ENCODE measurements at places on chromosomes 3 and 15. TPM values are rescaled to one million over a fixed set of nuclear protein-coding genes. Genes with fewer than 3 reads are reported as not detected.

- no peaks in the 10 kb centered on the region for H3K36me3 ChIP-seq
- no peaks in the 10 kb centered on the region for H3K27me3 ChIP-seq
- peak overlapping the region; percentile 21 for H3K4me3 ChIP-seq
- peaks cover 27% of the 10 kb centered on the region for H3K4me1 ChIP-seq
- no peak overlapping the region for H3K27ac ChIP-seq
Measured at GRCh38 chr3:111732252-111732879, 126.7 kb upstream of the PHLDB2 start.

DNA sequence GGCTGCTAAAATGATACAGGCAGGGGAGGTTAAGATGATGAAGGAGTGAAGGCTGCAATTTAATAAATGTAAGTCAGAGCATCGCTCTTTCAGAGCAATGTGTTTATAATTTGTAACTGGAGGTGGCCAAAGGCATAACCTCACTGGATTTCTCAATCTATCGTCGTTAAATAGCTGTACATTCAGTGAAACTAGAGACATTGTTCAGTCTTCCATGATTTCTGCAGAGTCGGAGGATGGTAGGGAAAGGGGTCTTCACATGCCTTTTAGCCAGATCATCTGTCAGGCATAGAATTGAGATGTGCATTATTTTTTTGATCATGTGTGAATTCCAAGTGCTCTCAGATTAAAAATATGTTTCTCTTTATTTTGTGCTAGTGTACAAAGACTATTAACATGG, 315.4 kb downstream of the OXSM start:
- no peaks in the 10 kb centered on the region for H3K36me3 ChIP-seq
- H3K4me1 ChIP-seq = no peaks in the 10 kb centered on the region
- H3K4me3 ChIP-seq = no peak overlapping the region
- H3K27me3 ChIP-seq = no peaks in the 10 kb centered on the region
- H3K27ac ChIP-seq = no peak overlapping the region

DNA sequence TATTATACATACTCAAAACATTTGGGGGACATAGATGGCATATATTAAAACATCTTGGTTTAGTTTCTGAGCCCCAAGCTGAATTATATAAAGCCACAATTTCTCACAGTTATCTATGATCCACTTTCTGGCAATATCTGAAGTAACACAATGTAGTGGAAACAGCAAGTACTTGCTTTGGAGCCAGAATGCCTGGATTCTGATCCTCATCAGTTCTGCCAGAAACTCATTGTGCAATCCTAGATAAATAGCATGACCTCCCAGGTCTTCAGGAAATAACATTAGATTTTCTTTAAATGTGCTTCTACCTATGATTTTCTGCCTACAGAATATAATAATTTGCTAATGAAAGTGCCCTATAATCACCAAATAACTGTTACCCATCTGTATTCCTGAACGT, 544.9 kb downstream of the NAALADL2 start:
- no peak for DNase-seq
- H3K36me3 ChIP-seq = no peaks in the 10 kb centered on the region
- no peak overlapping the region for H3K27ac ChIP-seq
- no peak overlapping the region for H3K4me3 ChIP-seq
- no peaks in the 10 kb centered on the region for H3K27me3 ChIP-seq

GRCh38 chr3:56411166-56411565, 57.1 kb downstream of the ERC2 start:
- H3K4me3 ChIP-seq = no peak overlapping the region
- no peaks in the 10 kb centered on the region for H3K4me1 ChIP-seq
- no peak for DNase-seq
- H3K27ac ChIP-seq = no peak overlapping the region
- no peaks in the 10 kb centered on the region for H3K36me3 ChIP-seq
- no peaks in the 10 kb centered on the region for H3K27me3 ChIP-seq

GRCh38 chr15:45116006-45116481, 1.9 kb downstream of the DUOXA2 start:
- H3K4me3 ChIP-seq = no peak overlapping the region
- H3K4me1 ChIP-seq = peaks cover 13% of the 10 kb centered on the region
- no peaks in the 10 kb centered on the region for H3K36me3 ChIP-seq
- H3K27ac ChIP-seq = no peak overlapping the region
- H3K27me3 ChIP-seq = peaks cover 70% of the 10 kb centered on the region
- no peak for DNase-seq

- no peak overlapping the region for H3K4me3 ChIP-seq
- H3K4me1 ChIP-seq = no peaks in the 10 kb centered on the region
- H3K27me3 ChIP-seq = no peaks in the 10 kb centered on the region
- DNase-seq = no peak
Measured at GRCh38 chr3:38173834-38174418, 8.6 kb downstream of the OXSR1 start.

GRCh38 chr15:31278544-31279220, 48.0 kb upstream of the KLF13 start:
- H3K36me3 ChIP-seq = no peaks in the 10 kb centered on the region
- H3K27ac ChIP-seq = no peak overlapping the region
- no peak for DNase-seq
- H3K27me3 ChIP-seq = no peaks in the 10 kb centered on the region

DNA sequence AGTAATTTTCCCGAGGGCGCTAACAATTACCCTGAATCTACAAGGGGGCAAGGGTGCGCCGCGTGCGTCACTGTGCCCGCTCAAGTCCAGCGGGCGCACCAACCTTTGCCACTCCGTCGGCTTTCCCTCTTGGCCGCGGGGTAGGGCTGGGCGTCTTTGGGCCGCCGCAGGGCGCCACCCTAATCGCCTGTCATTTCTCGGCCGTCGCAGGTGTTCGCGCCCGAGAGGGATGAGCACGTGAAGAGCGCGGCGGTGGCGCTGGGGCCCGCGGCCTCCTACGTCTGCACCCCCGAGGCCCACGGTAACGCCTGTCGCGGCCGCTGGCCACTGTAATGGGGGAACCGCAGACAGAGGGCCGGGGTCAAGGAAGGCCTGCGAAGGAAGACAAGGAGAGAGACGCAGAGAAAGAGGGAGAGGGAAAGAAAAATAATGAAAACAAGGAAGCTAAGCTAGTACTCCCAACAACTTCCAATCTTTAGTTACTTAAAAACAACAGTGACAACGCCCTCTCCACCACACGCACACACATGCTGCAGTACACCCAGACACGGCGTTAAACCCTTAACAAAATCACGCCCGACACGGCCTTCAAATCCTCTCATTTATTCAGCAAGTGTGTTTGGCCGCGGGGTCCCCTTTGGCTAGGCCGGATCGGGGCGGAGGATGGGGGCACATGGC, 3.8 kb downstream of the SKOR1 start:
- H3K4me1 ChIP-seq = peaks cover 32% of the 10 kb centered on the region
- H3K4me3 ChIP-seq = no peak overlapping the region
- DNase-seq = no peak
- H3K27ac ChIP-seq = no peak overlapping the region
- H3K36me3 ChIP-seq = no peaks in the 10 kb centered on the region

DNA sequence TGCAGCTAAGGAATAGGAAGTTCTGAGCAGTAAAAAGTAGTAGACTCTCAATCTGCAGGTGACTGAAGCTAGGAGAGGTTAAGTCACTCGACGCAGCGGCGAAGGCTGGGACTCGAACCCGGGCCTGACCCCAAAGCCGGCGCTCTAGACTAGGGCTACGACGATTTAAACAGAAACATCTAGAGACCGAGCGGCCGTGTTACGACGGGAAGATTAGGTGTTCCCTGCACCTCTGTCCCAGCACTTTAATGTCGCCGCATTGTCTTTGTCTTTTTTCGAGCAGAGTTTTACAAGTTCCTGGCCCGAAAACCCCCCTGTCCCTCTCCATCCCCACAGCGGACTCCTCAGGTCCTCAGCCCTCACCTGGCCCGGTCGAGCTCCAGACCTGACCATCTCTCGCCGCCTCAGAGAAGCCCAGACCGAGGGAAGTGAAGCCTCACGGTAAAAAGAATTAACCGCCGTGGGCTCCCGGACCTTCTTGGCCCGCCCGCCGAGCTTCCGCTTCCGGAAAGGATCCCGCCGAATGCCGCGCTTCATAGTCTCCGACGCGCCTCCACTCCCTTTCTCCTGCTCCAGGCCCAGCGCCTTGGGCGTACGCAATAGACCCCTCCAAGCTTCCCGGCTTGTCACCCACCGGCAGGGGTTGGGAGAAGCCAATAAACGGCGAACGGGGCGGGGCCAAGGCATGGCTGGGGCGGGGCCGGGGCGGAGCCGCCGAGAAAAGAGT, at the start of gene CCDC14:
TSS of gene CCDC14 (minus strand) at position 449 of the 727 bp plus-strand sequence. CDS start at position 393, 56 bp downstream.
- peak; percentile 94 for DNase-seq
- peak within 1 kb of the TSS; percentile 64 for H3K4me3 ChIP-seq
- peaks cover 2% of the 10 kb centered on the region for H3K36me3 ChIP-seq
- H3K27ac ChIP-seq = peak within 1 kb of the TSS; percentile 53

GRCh38 chr15:94234300-94234699, 2.9 kb downstream of the MCTP2 start:
- no peaks in the 10 kb centered on the region for H3K36me3 ChIP-seq
- no peaks in the 10 kb centered on the region for H3K4me1 ChIP-seq
- H3K27ac ChIP-seq = no peak overlapping the region
- H3K4me3 ChIP-seq = no peak overlapping the region
- peaks cover 3% of the 10 kb centered on the region for H3K27me3 ChIP-seq

GRCh38 chr3:23810343-23811184, 4.8 kb downstream of the UBE2E1 start:
- H3K4me1 ChIP-seq = peaks cover 5% of the 10 kb centered on the region
- H3K27me3 ChIP-seq = no peaks in the 10 kb centered on the region
- peak; percentile 31 for DNase-seq
- H3K27ac ChIP-seq = peak overlapping the region; percentile 78
- no peaks in the 10 kb centered on the region for H3K36me3 ChIP-seq
- H3K4me3 ChIP-seq = peak overlapping the region; percentile 59

DNA sequence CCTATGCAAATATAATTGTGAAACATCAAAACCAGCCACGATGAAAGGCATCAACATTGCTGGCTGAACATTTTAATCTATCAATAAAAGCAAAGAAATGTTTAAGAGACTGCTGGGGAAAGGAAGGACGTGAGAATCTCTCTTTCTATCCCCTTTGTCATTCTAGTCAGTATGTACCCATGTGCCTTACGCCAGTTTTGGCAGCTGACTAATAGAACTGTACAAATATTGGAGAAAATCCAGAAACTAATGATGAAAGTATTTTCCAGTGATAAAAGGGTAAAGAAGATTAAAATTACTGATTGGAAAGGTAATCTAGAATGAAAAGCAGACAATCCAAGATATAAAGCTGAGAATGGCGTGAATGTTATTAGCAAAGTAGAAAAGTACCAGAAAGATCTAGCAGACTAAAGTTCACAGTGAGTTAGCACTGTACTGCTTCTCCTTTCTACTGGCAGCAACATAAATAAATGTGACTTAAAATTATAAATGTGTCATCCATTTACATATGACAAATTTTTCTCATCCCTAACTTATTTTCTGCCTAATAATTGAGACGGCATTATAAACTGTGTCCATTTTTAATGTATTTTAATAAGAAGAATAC, 401.9 kb upstream of the CNTN4 start:
- no peak overlapping the region for H3K27ac ChIP-seq
- no peak overlapping the region for H3K4me3 ChIP-seq
- no peaks in the 10 kb centered on the region for H3K27me3 ChIP-seq
- H3K36me3 ChIP-seq = no peaks in the 10 kb centered on the region

GRCh38 chr3:30835667-30836066, 58.8 kb downstream of the GADL1 start:
- H3K27ac ChIP-seq = no peak overlapping the region
- no peak overlapping the region for H3K4me3 ChIP-seq
- H3K36me3 ChIP-seq = no peaks in the 10 kb centered on the region

Gene CACNA2D2
- polyA plus RNA-seq = 7.5 TPM

Gene SLC24A5
- not detected for polyA plus RNA-seq

Gene CMTM8
- 20.1 TPM for polyA plus RNA-seq

Gene CADPS
- 17.8 TPM for polyA plus RNA-seq

Gene DISP2
- 4.6 TPM for polyA plus RNA-seq

Gene DUOXA1
- polyA plus RNA-seq = 0.15 TPM
